Stimulated activated CD4-positive, alpha-beta T cell treated with anti-CD3 and anti-CD28 coated beads, Interleukin-1b, Interleukin-23, amount 100 ng/mL, for 4 hours (primary cell): ENCODE measurements at places on chromosomes 5 and 9.

GRCh38 chr5:133386662-133387061 lies 225.7 kb downstream of the FSTL4 start:
- no peak for DNase-seq

GRCh38 chr9:76658510-76659231 lies 105.6 kb upstream of the PCA3 start:
- DNase-seq: no peak

DNA sequence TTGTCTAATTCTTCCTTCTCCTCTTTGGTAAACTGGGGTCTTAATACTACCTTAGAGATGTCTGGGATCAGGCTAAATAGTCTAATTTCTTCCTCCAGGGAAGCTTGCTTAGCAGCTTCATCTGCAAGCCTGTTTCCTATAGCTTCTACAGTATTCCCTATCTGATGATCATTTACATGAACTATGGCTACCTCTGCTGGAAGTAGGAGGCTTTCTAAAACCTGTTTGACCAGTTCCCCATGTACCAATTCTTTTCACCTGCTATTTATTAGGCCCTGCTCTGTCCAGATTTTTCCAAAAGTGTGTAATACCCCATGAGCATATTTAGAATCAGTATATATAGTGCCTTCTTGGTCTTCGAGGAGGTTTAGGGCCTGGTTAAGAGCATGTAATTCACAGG lies 619.8 kb downstream of the HINT1 start:
- no peak for DNase-seq

DNA sequence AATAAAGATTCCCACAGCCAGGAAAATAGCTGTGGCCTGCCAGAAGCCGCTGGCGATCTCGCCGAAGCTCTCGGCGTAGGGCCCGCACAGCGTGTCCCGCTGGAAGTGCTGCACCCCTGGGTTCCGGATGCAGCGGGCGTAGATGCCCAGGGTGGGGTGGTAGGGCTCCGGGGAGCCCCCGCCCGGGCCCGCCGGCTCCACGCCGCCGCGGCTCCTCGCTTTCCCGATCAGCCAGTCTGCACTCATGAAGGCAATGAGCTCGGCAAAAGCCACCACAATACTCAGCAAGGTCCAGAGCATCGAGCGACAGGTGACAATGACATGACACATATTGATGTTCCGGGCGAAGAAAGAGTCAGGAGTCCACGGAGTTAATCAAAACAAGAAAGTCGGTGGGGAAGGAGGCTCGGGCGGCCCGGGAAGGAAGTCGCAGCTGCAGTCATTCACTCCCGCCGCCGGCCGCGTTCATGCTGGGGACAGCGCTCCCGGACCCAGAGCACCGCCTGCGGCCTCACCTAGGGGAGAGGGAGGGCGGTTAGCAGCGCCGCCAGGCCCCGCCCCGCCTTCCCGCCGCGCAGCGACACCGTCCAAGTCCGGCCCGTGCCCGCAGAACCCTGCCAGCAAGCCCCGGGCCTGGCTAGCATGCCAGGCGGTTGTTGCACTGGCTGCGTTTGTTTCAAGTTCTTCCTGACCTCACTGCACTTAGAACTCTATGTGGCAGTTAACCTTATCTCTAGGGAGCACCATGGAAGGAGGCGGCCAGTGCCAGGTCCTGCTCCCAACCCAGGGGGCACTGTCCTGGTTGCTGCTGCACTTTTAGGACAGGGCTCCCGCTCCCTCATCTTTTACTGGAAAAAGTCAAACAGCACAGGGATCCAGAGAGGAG lies 138.4 kb downstream of the LHFPL2 start:
- DNase-seq: peak; percentile 18

GRCh38 chr5:151004499-151004898 lies 15.9 kb upstream of the GPX3 start:
- no peak for DNase-seq

DNA sequence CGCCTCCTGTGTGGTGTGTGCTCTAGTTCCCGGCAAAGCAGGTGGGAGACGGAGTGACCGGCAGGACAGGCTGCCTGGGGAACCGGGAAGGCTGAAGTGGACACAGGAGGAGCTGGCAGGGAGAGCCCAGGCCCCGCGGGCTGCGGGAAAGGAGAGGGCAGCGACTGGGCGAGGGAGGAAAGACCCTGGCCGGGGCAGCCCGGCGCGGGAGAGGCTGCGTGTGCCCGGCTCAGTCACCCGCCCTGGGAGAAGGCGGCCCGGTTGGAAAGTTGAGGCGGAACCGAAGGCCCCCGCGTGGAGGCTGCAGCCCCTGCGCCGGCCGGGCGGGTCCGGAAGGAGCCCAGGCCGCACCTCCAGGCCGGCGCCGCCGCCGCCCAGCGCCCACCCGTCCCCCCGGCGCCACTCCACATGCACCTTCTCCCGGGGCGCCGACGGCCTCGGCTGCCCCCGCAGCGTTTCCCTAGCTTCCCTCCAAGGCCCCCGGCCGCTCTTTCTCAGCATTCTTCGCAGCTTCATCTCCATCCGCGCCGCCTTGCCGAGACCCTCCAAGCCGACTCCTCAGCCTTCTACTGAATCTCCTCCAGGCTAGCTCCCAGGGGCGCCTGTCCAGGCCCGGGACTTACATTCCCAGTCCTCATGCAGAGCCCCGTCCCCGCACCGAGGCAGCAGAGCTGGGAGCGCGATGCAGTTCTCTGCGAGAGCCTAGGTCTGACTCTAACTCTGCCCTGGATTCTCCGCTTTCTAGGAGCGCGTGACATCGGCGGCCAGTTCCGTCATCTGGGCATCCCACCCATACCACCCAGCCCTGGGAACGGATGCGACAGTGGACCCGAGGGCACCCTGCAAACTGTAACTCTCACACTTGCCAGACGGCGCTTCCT lies 152.0 kb downstream of the ERCC6L2 start:
- DNase-seq: no peak

GRCh38 chr5:53418826-53419658 lies 61.4 kb upstream of the FST start:
- no peak for DNase-seq

- no peak for DNase-seq
Measured at GRCh38 chr5:175840050-175840841, 31.1 kb upstream of the CPLX2 start.

GRCh38 chr9:81628897-81629296 lies 60.5 kb downstream of the TLE1 start:
- no peak for DNase-seq

GRCh38 chr9:132077881-132078698 lies 1.6 kb downstream of the MED27 start:
- DNase-seq: peak; percentile 9

DNA sequence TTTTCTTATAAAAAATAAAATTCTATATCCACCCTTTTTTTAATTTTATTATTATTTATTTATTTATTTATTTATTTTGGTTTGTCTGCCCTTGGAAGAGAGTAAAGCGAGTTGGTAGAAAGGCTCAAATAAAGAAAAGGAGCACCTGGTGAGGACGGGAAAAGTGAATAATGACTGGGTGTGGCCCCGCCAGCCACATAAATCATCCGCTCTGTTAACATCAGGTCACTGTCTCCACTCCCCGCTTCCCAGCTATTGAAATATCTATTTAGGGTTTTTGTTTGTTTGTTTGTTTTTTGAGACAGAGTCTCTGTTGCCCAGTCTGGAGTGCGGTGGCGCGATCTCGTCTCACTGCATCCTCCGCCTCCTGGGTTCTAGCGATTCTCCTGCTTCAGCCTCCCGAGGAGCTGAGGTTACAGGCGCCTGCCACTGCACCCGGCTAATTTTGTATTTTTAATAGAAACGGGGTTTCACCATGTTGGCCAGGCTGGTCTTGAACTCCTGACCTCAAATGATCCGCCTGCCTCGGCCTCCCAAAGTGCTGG lies 844 bp downstream of the POLR3G start:
- DNase-seq: no peak

GRCh38 chr5:56479126-56479525 lies 246.0 kb upstream of the ANKRD55 start:
- DNase-seq: no peak

- DNase-seq: no peak
Measured at GRCh38 chr9:137728444-137729311, 109.9 kb downstream of the EHMT1 start.

GRCh38 chr9:118364266-118365106 lies 660.3 kb downstream of the TLR4 start:
- no peak for DNase-seq

DNA sequence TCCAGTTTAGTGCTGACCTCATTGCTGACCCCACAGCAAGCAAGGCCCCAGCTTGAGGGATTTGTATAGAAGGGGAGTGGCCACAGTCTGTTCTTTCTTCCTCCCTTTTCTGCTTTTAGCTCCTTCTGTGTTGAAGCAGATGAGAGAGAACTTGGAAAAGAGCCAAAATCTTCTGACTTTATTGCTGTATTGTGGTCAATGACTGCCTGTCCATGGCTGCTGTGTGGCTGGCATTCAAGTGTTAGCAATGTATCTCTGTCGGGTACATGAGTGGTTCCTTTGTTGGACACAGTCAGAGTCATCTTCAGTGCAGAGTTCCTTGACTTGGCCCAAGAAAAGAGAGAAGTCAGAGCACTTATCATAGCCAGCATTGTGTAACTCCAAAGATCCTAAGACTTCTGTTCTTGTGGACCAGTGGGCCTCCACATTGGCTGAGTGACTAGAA lies 154.1 kb downstream of the LRRC70 start:
- no peak for DNase-seq

- no peak for DNase-seq
Measured at GRCh38 chr9:136086213-136086881, 8.7 kb downstream of the NACC2 start.

DNA sequence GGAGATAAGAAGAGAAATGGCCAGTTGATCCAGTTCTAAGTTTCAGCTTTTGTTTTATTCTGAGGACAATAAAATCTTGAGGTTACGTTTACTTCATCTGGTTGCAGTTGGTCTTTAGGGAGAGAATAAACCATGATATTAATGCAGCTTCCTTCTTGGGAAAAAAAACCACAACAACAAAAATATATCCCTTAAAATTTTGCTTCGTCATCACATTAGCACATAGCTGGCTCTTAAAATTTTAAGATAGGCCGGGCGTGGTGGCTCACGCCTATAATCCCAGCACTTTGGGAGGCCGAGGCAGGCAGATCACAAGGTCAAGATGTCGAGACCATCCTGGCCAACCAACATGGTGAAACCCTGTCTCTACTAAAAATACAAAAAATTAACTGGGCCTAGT lies 86.4 kb downstream of the EQTN start:
- DNase-seq: no peak

GRCh38 chr5:97363577-97363976 lies 180.5 kb upstream of the RIOK2 start:
- DNase-seq: no peak

DNA sequence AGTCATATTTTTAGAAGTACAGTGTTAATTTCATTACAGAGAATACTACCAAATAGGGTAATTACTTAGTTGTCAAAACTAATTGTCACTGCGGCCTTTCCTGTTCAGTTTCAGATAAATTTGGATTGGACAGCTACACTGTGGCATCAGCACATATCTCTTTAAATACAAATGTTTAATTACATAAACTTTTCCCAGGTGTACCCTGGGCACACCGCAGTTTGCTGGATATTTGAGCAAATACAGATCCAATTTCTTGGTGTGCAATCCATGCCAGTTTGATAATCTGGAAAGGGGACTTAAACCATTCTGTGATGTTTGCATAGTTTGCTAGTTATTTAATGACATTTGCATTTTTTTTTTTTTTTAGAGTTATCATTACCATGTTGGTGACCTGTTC lies 10.8 kb downstream of the ATP6V0E1 start:
- DNase-seq: no peak

DNA sequence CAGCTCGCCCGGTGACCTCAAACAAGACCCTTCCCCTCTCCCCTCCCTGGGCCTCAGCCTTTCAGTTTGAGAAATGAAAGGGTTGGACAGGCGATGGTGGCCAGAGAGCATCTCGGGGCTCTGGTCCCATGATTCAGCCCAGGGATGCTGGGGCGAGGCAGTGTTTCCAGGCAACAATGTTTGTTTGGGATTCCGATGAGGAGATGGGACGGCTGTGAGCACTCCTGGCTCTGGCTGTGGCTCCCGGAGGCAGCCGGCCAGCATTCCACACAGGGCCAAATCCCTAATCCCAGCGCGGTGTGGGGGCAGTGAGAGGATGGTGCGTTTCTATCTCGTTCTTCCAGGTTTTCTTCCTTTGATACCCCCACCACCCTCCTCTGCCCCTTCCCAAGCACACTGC lies 66.0 kb downstream of the HMCN2 start:
- no peak for DNase-seq

- DNase-seq: peak; percentile 52
Measured at GRCh38 chr5:181246276-181247049, 2.8 kb upstream of the RACK1 start.

DNA sequence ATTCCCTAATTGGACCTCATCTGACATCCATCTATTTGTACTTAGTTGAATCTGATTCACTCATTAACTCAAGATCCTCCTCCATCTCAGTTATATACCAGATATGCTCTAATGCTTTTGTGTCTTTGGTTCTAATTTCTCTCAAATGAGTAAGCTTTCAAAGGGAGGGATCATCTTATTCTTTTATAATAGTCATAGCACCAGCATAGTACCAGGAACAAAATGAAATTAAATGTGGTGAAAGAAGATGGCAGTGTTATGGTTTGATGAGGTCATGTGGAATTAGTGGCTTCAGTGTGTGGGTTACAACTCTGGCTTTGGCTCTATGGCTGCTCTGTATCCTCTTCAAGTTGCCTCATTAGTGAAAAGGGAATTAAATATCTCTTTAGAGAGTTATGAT lies 32.5 kb upstream of the ZNF366 start:
- DNase-seq: no peak

GRCh38 chr5:40410964-40411635 lies 268.6 kb upstream of the PTGER4 start:
- no peak for DNase-seq

- DNase-seq: no peak
Measured at GRCh38 chr9:23801523-23801922, 24.5 kb downstream of the ELAVL2 start.
